ENCODE measurements at places on chromosomes 2 and 18.

DNA sequence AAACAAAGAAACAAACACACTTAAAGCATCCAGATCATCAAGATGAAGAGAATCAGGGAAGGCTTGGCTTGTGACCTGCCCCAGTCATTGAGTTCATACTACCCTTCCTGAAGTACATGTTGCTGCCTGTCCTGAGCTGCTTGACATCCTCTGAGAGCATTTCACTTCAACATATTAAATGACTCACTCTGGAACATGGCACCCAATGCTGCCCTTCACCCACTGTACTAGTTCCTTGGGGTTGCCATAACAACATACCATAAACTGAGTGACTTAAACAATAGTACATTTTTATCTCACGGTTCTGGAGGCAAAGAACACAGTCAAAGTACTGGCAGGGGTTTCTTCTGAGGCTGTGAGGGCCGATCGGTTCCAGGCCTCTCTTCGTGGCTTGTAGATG lies 371.3 kb downstream of the RNF144A start:
- DNase-seq: no peak
- H3K4me1 ChIP-seq: no peaks in the 10 kb centered on the region
- no peak overlapping the region for H3K4me3 ChIP-seq
- H3K27ac ChIP-seq: no peak overlapping the region
- H3K36me3 ChIP-seq: no peaks in the 10 kb centered on the region
- peaks cover 23% of the 10 kb centered on the region for H3K27me3 ChIP-seq

- H3K4me1 ChIP-seq: peaks cover 6% of the 10 kb centered on the region
- H3K27ac ChIP-seq: no peak overlapping the region
These were observed 53.1 kb downstream of the OLA1 start for GRCh38 chr2:174195253-174195652.

- H3K4me1 ChIP-seq: peaks cover 22% of the 10 kb centered on the region
- no peaks in the 10 kb centered on the region for H3K27me3 ChIP-seq
- DNase-seq: no peak
- H3K27ac ChIP-seq: no peak overlapping the region
- peaks cover 1% of the 10 kb centered on the region for H3K36me3 ChIP-seq
These were observed 243.0 kb downstream of the ZNF407 start for GRCh38 chr18:74840492-74841167.

DNA sequence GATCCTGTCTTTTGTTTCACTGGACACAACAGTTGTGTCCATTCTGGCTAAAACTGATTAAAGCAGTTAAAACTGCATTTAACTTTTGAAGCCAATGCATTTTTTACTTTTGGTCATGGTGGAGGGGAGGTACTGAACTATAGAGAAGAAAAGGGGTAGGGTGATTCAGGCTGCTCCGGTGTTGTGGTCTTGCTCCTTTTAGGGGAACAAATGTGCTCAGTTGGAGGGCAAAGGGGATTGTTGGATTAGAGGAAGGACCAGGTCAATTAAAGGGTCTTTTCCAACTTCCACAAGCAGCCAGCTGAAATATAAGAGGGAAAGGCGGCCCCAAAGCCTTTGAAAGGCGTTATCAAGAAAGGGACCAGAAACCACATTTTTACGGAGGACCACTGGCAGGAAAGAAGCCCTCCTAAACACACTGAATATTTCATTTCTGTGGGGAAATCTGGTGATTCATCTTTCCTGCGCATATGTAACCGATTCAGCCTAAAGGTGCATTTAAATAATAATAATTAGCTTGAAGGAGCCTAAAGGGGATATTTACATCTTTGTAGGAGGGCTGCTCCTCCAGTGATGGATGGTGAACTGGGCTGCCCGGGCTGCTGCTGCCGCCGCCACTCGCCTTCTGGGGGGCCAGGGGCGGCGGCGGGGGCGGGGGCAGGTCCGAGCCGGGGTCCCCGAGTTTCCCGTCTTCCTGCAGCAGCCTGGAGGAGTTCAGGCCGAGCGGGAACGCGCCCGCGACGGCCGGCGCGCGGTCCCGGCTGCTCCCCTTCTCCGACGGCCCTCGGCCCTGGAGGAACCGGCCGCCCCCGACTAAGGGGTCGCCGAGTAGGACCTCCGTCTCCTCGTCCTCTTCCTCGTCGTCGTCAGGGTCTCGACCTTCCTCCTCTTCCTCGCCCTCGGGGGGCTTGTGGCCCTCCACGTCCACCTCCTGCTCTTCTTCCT lies 5.2 kb downstream of the SKOR2 start:
- no peak overlapping the region for H3K27ac ChIP-seq
- H3K4me1 ChIP-seq: no peaks in the 10 kb centered on the region
- H3K4me3 ChIP-seq: no peak overlapping the region
- H3K27me3 ChIP-seq: peaks cover 82% of the 10 kb centered on the region

DNA sequence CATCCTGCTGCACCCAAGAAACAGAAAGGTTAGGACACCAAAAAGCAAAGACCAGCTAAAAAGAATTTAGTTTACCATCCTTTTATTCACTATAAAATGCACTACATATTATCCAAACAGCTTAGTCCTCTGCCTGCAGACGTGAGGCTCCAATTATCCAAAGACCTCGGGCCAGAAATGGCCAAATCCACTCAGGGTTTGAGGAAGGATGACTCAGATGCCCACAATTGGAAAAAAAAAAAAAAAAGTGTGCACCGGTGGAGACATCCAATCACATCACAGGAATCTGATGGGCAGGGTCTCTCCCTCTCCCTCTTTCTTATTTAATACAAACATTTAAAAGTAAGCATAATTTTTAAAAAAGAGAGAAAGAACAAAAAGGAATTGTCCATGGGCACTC lies 65.7 kb downstream of the TRABD2A start:
- H3K27ac ChIP-seq: no peak overlapping the region
- H3K27me3 ChIP-seq: no peaks in the 10 kb centered on the region
- peaks cover 42% of the 10 kb centered on the region for H3K4me1 ChIP-seq
- H3K36me3 ChIP-seq: no peaks in the 10 kb centered on the region
- H3K4me3 ChIP-seq: no peak overlapping the region

GRCh38 chr2:150133623-150134022 lies 353.8 kb downstream of the RND3 start:
- H3K36me3 ChIP-seq: no peaks in the 10 kb centered on the region
- no peak overlapping the region for H3K27ac ChIP-seq
- no peak for DNase-seq
- no peaks in the 10 kb centered on the region for H3K4me1 ChIP-seq
- no peaks in the 10 kb centered on the region for H3K27me3 ChIP-seq
- H3K4me3 ChIP-seq: no peak overlapping the region

DNA sequence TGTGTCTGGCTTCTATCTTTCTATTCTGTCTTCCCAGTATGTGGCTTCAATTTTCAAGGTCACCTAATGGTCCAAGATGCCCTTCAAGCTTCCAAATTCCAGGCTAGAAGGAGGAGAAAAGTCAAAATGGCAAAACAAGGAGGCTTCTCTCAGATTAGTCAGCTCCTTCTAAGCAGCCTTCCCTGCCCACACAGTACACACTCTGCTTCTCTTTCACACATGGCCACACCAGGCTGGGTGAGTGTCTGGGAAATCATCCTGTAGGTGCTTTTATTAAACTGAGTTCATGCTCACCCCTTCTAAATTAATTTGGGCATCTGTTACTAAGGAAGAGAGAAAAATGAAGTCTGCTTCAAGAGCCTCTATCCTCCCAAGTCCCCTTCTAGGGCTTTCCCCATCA lies 277.2 kb upstream of the MGAT5 start:
- H3K4me1 ChIP-seq: no peaks in the 10 kb centered on the region
- no peak for DNase-seq
- H3K36me3 ChIP-seq: no peaks in the 10 kb centered on the region
- H3K27ac ChIP-seq: no peak overlapping the region
- H3K27me3 ChIP-seq: peaks cover 7% of the 10 kb centered on the region

- DNase-seq: no peak
- H3K27ac ChIP-seq: no peak overlapping the region
- H3K4me3 ChIP-seq: no peak overlapping the region
These were observed 67.3 kb downstream of the TMEM18 start for GRCh38 chr2:609881-610280.

GRCh38 chr18:30481871-30482270 lies 560.7 kb downstream of the DSC3 start:
- no peaks in the 10 kb centered on the region for H3K4me1 ChIP-seq
- no peak overlapping the region for H3K27ac ChIP-seq
- H3K36me3 ChIP-seq: no peaks in the 10 kb centered on the region
- H3K4me3 ChIP-seq: no peak overlapping the region

DNA sequence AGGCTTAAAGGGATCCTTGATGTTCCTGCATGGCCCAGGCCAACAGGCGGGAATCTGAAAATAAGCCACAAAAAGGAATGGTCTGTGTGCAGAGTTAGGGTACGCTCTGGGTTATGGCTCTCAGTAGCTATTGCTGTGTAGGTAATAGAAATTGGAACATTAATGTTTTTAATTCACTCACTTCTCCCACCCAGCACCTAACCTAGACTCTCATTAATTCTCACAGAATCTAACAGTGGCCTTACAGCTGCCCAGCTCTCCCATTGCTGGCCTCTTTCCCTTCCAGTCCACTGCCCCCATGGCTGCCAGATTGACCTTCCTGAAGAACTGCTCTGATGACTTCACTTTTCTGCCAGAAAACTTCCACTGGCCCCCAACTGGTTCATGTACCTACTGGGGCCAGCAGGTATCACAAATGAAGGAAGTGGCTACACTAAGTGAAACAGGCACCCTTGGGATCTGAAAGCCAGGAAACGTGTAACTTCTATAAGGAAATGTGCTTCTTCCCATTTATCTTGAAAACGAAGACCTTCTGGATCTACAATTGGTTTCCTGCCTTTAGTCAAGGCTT lies 315.2 kb downstream of the STK39 start:
- no peak overlapping the region for H3K4me3 ChIP-seq
- peaks cover 46% of the 10 kb centered on the region for H3K27me3 ChIP-seq
- no peak for DNase-seq
- H3K27ac ChIP-seq: no peak overlapping the region
- no peaks in the 10 kb centered on the region for H3K4me1 ChIP-seq
- H3K36me3 ChIP-seq: peaks cover 6% of the 10 kb centered on the region

DNA sequence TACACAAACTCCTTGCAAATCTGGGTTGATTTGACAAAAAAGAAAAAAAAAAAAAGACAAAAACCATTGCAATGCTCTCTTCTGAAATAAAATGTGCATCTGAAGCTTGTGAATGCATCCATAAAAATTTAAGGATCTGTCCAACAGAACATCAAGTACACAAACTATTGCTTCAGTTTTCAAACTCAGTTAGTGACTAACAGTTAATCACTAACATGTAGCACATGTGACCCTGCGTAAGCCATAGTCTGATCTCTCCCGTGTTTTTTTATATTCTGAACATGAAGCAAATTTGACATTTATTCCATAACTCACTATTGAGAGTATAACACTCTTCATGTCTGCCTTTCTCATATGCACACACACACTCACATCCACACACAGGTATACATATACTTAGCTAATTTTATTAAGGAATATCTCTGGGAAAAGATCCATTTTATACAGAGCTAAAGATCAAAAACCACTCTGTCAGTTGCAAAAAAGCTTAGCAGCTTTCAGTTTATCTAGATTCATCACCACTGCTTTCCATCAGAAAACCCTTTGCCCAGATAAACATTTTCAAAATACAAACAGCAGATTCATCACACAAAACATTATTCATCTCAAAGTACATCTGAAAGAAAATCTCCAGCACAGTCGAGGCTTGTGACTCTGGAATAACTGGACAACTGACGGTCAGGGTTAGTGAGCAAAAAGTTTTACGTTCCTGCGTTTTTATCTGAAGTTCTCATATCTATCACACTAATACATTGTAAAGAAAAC lies 1000.4 kb upstream of the ACVR2A start:
- no peak for DNase-seq
- no peaks in the 10 kb centered on the region for H3K36me3 ChIP-seq
- H3K4me1 ChIP-seq: no peaks in the 10 kb centered on the region
